ENCODE measurements at places on chromosomes 1 and 21. TPM values are rescaled to one million over a fixed set of nuclear protein-coding genes. Genes with fewer than 3 reads are reported as not detected.

DNA sequence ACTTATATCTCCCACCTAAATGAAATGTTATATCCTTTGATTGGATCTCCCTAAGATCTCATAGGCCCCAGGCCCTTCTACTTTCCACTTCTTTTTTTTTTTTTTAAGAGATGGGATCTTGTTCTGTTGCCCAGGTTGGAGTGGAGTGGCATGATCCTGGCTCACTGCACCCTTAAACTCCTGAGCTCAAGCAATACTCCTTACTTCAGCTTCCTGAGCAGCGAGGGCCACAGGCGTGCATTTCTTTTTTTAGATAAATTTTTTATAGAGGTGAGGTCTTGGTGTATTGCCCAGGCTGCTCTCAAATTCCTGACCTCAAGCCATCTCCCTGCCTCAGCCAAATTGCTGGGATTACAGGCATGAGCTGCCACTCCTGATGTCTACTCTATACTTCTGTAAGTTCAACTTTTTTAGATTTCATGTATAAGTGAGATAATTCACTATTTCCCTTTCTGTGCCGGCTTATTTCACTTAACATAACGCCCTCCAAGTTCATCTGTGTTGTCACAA, 987.5 kb upstream of the NCAM2 start:
- no peak for DNase-seq

DNA sequence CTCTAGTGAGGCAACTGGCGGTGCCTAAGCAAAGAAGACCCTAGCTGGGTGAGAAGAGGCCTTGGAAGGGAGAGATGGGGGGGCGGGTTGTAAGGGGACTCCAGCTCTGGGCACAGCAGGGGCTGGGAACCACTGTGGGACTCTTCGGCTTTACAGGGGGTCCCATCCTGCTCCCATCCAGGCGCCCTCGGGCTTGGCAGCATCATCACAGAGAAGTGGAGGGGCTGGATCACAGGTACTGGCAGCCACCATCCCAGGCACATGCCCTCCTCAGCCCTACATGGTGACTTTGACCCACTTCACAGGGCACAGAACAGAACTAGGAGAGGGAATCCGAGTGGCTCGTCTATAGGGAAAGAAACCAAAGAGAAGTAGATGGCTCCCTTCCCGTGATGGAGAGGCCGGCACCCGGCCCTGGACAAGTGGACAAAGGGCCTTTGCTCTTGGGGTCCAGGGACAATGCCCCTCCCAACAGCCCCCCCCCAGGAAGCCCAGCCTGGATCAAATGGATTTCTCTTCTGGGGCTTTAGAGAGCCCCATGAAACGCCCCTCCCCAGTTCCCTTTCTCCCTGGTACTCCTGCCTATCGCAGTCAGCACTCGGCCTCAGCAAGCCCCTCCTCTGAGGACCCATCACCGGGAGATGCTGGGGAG, 54.0 kb upstream of the ECE1 start:
- no peak for DNase-seq

DNA sequence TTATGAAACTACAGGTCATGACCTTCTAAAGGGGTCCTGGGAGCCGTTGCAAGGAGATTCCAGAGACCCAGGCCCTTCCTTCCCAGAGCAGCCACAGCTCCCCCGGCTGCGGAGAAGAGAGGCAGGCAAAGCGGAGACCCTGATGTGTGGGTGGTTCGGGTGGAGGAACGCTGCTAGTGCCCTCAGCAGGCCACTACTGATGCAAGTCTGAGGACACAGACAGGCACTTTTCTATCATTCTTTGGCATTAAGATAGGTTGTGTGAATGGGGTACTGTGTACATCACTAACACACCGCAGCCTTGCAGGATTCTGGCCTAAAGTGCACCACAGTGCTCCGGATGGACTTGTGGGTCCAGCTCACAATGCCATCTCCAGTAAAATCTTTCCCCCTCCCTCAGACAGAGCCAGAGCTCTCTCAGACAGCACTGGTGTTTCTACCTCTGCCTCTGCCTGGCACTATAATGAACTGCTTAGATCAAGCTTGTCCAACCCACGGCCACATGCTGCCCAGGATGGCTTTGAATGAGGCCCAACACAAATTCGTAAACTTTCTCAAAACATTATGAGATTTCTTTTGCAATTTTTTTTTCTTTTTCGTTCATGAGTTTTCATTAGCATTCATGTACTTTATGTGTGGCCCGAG, 121.4 kb downstream of the TGFBR3 start:
- no peak for DNase-seq

DNA sequence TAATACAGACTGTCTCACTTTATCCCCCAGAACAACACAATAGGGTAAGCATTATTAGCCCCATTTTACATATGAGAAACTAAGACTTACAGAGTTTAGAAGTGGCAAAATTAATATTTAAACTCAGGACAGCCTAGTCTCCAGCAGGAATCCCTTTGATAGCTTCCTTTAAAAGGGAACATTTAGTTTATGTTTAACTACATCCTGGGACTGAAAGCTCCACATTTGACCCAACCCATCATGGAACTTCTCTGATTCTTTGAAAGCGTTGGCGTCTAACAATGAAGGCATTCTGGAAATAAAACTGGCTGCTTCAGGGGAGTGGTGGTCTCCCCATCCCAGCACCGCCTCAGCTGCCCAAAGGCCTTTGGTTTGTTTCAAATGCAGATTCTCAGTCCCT, 250.6 kb upstream of the NFIA start:
- no peak for DNase-seq

DNA sequence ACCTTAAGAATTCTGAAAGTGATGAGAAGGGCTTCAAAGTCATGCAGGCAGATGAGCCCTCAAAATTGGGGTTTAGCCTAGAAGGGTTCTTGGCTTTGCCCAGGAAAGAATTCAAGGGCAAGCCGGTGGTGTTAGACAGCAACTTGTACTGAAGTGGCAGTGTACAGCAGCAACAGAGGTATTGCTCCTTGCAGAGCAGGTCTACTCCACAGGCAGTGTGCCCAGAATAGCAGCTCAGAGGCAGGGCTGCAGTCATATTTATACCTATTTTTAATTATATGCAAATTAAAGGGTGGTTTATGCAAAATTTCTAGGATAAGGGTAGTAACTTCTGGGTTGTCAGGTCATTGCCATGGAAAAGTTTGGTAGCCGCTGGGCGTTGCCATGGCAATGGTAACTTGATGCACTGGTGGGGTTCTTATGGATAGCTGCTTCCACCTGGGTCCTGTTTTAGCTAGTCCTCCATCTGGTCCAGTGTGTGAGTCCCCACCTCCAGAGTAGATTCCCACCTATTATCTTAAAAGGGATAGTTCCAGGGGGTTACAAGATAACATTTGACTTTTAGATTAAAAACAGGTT, 57.9 kb upstream of the CR2 start:
- DNase-seq = no peak

- DNase-seq = no peak
Measured at GRCh38 chr1:233933339-233933738, 28.9 kb downstream of the SLC35F3 start.

DNA sequence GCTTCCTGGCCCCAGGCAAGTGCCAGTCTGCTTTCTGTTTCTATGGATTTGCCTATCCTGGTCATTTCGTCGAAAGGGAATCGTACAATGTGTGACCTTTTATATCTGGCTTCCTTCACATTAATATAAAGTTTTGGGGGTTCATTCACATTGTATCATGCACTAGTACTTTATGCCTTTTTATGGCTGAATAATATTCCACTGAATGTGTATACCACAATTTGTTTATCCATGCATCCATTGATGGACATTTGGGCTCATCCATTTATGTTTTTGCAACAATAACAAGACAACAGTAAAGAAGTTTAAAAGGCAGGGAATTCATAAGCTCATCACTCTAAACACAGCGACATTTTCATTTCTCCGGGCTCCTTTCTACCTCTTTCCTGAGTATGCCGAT, 50.6 kb downstream of the SPSB1 start:
- DNase-seq = no peak

- DNase-seq = peak; percentile 78
Measured at GRCh38 chr1:29687601-29688244, 451.4 kb downstream of the PTPRU start.

DNA sequence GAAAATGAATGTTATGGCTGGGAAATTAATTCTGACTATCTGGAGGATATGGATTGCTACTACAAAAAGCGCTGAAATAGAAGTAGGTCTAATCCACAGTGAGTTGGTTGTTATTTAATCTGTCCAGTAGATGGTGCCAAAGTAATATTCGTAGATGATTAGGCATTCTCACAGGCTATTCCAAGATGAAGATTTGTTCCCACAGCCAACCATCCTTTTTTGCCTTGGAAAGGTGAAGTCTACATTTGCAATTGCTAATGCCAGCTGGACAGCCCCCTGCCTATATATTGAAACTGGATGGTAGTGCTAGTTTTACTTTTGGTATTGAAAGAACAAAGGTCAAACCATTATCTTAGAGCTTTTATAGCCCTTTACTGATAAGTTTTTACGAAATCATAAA, 43.8 kb downstream of the RBM11 start:
- peak; percentile 61 for DNase-seq

- DNase-seq = no peak
Measured at GRCh38 chr1:152960452-152961044, 9.9 kb upstream of the SPRR4 start.

DNA sequence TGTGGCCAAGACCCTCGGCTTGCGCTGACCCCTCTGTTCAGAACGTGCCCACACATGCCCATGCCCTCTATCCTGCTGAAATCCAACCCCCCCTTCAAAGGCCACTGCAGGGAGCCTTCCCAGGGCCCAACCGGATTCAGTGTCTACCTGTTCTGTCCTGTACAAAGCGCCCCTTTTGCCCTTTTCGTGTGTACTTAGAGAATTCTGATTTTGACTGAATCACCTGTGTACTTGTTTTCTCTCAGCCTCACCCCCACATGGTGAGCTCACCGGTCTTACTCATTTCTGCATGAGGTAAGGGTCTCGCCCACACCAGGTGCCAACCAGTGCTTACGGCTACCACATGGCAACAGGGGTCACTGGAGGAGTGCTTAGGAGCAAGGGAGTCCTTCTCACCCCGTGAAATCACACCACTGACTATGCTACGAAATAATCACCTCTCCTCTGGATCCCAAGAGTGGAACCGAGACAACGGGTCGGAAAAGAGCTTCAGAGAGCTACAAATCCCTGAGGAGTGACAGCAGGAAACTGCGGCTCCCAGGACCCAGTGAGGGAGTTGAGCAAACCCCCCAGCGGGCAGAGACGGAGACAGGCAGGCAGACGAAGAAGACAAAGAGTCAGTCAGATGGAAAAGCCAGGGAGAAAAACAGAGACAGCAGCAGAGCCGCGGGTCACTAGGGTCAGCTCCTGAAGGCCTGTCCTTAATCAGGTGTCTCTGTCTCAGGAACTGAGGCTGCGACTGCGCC, 2.1 kb upstream of the S100A2 start:
- peak; percentile 56 for DNase-seq

The NPR1 gene
- total RNA-seq = 0.25 TPM

The COL16A1 gene
- total RNA-seq = 247 TPM

The CLDN8 gene
- not detected for total RNA-seq
